ENCODE measurements at places on chromosomes 7 and 10.

DNA sequence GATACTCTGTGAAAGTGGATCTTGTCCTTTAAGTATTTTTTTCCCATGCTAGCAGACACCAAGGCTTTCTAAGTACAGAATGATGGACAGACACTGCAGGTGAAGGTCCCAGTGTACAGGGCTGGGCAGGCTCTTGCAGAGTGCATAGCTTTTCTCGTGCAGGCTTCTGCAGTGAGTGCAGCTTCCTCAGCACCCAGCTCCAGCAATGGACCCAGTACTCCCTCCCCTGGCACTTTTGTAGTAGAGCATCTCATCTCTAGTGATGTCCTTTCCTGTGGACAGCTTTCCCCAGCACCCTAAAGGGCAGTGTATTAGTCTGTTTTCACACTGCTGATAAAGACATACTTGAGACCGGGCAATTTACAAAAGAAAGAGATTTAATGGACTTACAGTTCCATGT is 104.3 kb downstream of the CUL2 start:
- DNase-seq, result no peak

DNA sequence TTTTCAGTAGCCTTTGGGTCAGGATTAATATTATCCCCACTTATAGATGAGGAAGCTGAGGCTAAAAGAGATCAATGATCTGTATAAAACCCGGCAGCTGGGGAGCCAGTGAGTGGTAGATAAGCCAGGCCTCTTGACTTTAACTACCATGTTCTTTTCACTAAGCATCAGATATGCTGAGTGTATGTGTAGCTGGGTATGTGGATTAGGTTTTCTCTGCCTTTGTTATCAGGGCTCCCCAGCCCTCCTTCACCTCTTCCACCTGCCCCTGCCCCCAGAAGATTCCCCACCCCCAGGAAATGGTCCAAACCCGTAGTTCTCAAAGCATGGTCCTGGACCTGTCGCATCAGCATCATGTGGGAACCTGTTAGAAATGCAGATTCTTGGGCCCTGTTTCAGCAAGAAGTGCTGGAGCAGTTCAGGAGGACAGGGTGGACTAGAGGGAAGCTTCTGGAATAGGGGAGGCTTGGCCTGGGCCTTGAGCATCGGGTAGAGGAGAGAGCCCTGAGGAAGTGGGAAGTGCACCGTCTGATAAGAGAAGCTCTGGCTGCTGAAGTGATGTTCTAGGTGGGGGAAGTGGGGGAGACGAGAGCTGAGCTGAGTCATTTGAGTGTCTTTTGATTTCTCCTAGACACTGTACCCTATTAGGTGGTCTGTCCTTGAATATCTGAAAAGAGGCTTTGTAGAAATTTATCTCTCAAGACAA is 101.3 kb downstream of the HIF1AN start:
- no peak for DNase-seq

DNA sequence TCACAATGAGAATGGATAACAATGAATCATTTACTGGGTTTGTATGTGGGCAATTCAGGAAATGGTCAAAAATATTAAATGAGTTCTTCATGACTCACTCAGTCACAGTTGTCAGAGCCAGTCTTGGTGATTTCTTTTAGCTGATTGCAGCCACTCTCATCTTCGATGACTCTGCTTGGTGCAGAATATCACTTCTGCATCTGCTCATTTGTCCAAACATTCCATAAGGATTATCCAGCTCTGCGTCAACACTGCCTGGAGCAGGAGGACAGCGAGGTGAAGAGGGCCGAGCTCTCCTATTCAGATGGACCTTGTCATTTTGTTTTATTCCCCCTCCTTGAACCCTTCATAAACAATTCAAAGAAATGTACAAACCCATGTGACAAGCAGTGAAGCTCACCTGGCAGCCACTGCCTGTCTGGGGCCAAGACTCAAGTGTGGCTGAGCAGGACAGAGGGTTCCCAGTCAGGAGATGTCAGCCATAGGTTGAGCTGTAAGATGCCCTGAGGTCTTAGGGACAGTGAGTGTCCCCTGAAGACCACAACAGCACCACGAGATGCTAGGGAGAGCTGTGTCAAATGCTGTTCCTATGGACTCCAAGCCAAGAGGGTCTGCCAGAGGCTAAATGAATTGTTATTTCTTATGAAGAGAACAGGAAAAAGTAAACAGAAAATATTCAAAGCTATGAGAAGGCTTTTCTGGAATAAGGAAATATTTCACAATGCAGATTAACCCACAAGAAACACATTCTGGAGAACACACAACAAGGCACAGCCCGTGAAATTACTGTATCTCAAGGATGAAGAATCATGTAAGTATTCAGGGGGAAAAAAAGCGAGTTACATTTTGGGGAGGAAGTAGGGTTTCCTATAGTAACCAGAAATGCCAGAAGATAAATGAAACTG is 33.1 kb upstream of the EGFR start:
- DNase-seq, result no peak

- no peak for DNase-seq
Measured at GRCh38 chr10:71213127-71213621, 804 bp downstream of the UNC5B start.

DNA sequence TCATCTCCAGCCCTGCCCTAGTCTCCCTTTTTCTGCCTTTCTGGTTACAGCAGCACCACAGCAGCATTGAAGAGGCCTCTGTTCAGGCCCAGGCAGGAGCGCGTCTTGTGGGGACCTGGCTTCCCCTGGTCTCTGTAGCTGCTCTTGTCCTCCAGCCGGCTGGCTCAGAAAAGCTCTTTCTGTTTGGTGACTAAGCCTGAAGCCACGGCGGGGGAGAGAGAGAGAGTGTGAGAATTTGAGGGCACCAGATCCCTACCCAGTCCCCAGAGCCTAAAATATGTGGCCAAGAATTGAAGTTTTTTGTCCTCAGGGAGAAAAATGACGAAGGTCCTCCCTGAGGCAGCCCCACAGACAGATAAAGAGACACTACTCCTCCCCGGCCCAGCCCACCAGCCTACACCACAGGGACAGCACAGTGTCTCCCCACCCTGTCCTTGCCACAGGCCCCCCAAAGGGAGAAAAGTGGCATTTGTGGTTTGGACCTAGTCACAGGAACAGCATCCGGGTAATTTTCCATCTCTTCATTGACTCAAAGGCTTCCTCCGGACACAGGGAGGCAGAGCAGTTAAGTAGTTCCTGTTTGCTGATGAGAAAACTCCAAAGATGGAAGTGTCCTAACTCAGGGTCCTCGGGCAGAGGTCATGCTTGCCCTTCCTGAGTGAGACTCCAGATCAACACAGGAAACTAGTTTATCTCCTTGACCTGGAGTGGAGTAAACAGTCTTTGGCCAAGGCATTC is 13.3 kb upstream of the FAM180A start:
- DNase-seq, result no peak

Measured in effector memory CD8-positive, alpha-beta T cell (primary cell).